HS-27A (cell line): ENCODE measurements at places on chromosomes 3 and 15.

DNA sequence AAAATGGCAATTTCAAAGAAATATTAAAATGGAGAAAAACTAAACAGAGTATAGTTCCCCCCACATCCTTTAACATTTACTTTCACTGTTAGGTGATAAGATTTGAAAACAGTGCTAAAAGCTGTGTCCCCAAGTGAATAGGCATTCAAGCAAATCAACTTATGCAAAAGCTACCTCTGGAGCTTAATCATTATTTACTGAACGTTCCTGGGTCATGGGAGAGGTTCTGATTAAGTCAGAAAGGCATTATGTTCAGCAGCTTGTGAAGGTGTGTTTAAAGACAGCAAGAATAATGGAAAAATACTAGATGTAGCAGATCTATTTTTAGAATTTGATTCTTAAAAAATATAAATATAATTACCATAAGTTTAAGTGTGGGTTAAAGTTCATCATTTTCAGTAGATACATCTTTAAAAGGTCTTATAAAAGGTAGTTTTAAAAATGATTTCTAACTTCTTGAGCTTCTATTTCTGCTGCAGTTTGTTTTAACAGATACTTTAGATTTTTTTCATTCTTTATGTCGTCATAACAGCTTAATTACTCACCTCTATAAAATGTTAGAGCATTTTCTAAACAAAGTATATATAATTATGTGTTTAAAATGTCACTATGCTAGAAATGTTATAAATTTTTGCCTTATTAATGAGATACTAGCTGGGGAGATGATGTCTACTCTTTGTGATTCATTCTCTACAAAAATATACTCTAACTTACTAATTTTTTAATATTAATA, 127.9 kb downstream of the MITF start:
- no peak for DNase-seq

- DNase-seq: no peak
Measured at GRCh38 chr3:50204804-50205412, at the start of gene SLC38A3. Gene SLC38A3 (plus strand): TSS chr3:50205271. CDS start chr3:50214200, 8,929 bp downstream.

GRCh38 chr15:57138349-57138788, 219.9 kb downstream of the TCF12 start:
- DNase-seq: peak; percentile 40

- no peak for DNase-seq
Measured at GRCh38 chr3:42067326-42067725, 23.8 kb upstream of the TRAK1 start.

DNA sequence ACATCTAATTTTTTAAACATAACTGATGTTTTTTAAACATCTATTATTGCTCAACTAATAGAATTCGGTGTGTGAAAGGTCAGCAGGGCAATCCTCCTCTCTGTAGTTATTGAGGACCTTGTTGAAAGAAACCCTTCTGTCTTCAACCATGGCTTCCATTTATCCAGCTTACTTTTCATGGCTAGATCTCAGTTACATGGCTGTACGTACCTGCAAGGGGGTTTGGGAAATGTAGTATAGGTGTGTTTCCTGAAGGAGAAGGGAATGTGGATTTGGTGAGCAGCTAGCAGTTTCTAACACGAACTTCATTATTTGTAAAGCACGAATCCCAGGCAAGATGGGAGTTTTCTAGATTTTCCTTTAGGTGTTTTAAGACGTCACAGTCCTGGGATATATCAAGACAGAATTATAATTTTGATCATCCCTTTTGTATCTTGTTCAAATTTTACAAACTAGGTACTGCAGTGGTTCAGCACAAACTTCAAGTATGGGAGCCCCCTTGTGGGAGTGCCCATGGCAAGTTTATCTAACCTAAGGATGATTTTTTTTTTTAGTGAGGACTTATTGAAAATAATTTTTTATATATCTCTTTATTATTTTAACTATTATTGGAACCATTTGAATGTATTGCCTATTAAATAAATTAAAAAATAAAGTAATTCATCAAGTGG, 41.6 kb downstream of the FBXL2 start:
- no peak for DNase-seq

DNA sequence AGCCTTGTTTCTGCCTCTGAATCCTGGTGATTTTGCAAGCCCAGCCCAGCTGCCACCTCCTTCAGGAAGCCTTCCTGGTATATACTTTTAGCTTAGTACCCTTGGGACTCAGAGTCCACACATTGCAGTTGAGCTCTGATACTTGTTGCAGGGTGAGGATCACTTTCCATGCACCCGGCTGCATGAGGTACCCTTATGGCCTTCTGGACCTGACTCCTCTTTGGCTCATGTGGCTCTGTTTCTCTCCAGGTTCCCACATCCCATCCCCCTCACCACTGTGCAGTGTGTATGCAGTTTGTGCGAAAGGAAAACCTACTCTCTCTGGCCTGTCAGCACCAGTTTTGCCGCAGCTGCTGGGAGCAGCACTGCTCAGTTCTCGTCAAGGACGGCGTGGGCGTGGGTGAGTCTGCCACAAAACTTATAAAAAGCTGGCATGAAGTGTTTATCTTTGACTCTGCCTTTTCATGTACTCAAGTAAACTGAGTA, 23.1 kb upstream of the P4HTM start:
- no peak for DNase-seq

- DNase-seq: no peak
Measured at GRCh38 chr15:63340878-63341277, 40.8 kb downstream of the CA12 start.

GRCh38 chr3:124787476-124788195, 57.4 kb downstream of the UMPS start:
- no peak for DNase-seq

GRCh38 chr3:194046995-194047645, 88.8 kb upstream of the HES1 start:
- no peak for DNase-seq
